NCI-H82 (cell line): ENCODE measurements at places on chromosomes 5 and 9.
A peak's percentile ranks its signal among the peaks of the same experiment; 100 is the strongest.

GRCh38 chr5:107388141-107388861 is 282.4 kb downstream of the EFNA5 start:
- peak; percentile 79 for DNase-seq

DNA sequence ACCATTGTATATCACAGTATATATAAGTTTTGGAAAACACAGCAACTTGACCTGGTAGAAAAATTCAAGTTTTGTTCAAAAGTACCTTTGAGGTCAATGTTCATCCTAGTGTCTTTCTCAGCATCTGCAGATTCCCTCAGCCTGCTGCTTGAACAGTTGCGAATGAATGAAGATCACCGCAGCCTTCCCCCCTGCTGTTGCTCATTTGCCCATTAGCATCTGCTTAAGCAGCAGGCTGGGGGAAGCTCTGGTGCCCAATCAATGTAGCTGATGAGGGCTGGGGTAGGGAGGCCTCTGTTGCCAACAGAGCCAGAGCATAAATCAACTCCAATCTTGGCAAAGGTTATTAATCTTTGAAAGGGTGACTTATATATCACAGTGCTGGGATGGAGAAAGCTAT is 586.5 kb upstream of the PTPRD start:
- DNase-seq, result peak; percentile 3

GRCh38 chr5:33901156-33901555 is 9.4 kb upstream of the ADAMTS12 start:
- DNase-seq, result no peak

DNA sequence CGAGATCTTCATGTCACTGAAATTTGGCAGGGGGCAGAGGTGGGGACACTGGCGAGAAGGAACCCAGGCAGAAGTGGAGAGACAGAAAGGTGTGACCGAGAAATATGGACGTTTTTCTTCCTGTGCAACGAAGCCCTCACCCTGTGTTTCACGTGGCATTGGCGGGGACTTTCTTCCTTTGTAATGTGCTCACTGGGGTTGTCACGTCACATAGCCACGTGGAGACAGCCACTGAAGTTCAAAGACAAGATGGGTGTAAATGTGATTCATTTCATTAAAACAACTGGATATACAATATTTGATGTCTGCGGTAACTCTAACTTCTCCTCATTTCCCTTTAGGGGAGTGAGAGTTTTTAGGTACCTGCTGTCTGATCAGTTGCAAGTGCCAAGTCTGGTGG is 225.7 kb downstream of the FSTL4 start:
- no peak for DNase-seq

GRCh38 chr9:755454-756381 is 85.8 kb upstream of the DMRT1 start:
- no peak for DNase-seq

DNA sequence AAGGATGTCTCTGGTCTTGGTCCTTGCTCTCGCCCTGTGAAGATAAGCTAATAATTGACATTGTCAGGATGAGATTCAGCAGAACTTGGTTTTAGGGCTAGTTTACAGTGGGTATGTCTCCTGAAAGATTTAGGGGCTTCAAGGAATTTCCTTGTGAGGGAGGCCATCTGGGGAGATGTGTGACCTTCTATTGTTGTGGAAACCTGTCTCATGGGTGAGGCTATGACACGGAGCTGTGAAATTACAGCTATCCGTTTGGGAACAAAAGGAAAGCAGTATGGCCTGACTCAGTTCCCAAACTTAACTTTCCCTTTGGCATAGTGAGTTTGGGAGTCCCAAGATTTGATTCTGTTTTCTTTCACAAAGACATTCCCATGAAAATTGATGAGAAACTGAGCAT is 142.0 kb downstream of the PARP8 start:
- DNase-seq, result no peak

- DNase-seq, result peak; percentile 7
Measured at GRCh38 chr5:15959370-15960164, 220.0 kb downstream of the MARCHF11 start.

- DNase-seq, result no peak
Measured at GRCh38 chr5:173180331-173180730, 36.0 kb downstream of the BNIP1 start.

GRCh38 chr9:3244963-3245653 is 280.7 kb downstream of the RFX3 start:
- DNase-seq, result no peak

DNA sequence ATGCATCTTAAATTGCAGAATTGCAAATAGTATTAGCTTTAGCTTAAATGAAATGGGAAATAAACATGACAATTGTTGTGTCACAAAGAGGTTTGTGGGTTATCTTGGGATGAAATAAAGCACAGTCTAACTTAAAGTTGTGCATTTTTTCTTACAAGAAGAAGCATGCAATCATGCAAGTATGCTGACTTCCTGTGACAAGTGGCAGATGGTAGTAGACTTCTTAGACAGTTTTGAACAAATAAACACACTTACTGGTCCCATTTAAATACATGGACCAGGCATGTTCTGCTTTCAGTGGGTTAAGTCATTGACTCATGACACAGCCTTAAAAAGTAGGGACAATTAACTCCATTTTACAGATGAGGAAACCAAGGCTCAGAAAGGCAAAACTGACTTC is 15.9 kb upstream of the C5orf63 start:
- DNase-seq, result no peak

GRCh38 chr5:32794086-32794485 is 83.0 kb downstream of the NPR3 start:
- DNase-seq, result no peak

GRCh38 chr9:132293145-132293721 is 61.6 kb downstream of the SETX start:
- no peak for DNase-seq

DNA sequence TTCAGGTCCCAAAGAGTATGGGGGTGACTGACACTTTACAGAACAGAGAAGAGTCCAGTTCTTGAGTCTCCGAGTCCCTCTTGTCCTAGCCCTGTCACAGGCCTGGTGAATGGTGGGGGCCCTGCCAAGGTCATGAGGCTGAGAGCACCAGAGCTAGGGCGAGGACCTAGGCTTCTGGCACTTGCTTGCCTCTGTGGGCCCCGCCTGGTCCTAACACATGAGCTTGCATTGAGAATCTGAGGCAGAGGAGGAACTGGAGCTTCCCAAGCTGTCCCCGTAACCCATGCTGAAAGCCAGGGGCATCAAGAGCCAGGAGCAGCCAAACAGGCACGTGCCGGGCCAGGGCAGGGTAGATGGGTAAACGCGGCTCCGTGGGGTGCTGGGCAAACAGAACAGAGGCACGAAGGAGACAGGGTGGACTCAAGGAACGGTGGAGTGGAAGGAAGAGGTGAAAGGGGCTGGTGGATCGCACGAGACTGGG is 41.3 kb downstream of the JADE2 start:
- no peak for DNase-seq

GRCh38 chr9:33818847-33819500 is 2.0 kb downstream of the UBE2R2 start:
- no peak for DNase-seq
